ENCODE measurements at places on chromosomes 5 and 9. TPM values are rescaled to one million over a fixed set of nuclear protein-coding genes. Genes with fewer than 3 reads are reported as not detected.

GRCh38 chr9:22255337-22255736 is 191.3 kb upstream of the DMRTA1 start:
- no peak for DNase-seq

GRCh38 chr9:77708064-77708815 is 60.1 kb upstream of the GNA14 start:
- no peak for DNase-seq

GRCh38 chr9:32385152-32385884 is 875 bp downstream of the ACO1 start:
- no peak for DNase-seq

DNA sequence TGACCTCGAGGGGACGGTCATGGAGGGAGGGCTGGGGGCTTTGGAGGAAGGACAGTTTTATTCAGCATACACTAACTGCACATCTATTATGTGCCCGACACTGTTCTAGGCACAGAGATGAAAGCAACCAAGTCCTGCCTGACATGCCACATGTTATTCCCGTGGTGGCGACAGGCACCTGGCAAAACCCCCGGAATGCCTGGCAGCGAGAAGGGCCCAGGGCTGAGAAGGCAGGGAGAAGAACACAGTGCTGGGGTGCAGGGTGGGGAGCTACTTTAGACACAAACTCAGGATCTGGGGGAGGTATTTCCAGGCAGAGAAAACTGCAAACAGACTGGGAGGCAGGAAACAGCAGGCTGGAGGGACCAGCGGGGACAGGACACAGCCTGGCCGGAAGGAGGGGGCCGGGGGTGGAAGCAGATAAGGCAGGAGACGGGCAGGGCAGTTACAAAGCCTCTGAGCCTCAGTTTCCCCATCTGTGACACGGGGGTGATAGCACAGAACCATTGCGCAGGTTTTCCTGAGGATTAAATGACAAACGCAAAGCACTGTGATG is 77.7 kb downstream of the STK10 start:
- no peak for DNase-seq

DNA sequence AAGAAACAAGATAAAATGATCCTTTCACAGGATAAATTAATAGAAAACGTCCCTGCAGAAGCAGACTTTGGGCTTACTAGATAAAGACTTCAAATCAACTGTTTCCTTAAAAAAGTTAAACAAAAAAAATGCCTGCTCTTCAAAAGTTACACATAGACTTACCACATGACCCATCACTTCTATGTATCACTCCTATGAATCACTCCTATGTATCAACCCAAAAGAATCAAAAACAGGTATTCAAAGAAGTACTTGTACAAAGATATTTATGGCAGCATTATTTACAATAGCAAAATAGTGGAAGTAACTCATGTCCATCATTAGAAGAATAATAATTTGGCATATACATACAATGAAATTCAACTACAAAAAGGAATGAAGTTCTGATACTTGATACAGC is 56.3 kb upstream of the PRDM9 start:
- no peak for DNase-seq

- no peak for DNase-seq
These were observed 58.9 kb downstream of the IRF1 start for GRCh38 chr5:132431632-132432031.

DNA sequence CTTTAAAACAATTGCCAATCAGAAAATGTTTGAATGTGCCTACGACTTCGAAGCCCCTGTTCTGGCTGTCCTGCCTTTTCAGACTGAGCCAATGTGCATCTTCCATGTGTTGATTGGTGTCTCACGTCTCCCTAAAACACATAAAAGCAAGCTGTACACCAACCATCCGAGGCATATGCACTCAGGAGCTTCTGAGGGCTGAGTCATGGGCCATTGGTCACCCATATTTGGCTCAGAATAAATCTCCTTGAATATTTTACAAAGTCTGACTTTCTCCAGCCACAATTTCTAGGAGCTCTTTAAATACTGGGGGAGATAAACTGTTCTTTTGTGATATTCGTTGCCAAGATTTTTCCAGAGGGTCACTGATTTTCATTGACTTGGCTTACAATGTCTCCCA is 53.9 kb downstream of the C9orf57 start:
- DNase-seq: no peak

Gene ALDH1A1
- total RNA-seq: 1.3 TPM

- DNase-seq: no peak
These were observed 101.5 kb upstream of the BOD1 start for GRCh38 chr5:173717959-173718358.

DNA sequence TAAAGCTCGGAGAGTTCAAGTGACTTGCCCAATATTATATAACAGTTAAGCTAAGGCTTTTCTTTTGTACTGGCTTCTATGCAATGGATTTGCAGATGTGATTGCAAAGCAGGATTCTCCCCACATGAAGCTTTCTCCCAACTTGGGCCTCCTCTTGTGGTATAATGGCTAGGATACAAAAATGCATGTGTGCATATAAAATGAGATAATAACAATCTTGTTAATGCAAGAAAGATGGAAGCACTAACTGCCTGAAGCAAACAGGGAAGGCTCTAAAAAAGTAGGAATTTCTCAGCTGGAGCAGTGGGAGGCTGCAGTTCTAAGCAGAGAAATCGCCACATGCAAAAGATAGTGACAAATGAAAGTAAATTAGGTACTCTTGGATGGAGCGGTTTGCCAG is 444.2 kb upstream of the RIOK2 start:
- no peak for DNase-seq

GRCh38 chr5:55524816-55525215 is 9.9 kb downstream of the PLPP1 start:
- DNase-seq: no peak

DNA sequence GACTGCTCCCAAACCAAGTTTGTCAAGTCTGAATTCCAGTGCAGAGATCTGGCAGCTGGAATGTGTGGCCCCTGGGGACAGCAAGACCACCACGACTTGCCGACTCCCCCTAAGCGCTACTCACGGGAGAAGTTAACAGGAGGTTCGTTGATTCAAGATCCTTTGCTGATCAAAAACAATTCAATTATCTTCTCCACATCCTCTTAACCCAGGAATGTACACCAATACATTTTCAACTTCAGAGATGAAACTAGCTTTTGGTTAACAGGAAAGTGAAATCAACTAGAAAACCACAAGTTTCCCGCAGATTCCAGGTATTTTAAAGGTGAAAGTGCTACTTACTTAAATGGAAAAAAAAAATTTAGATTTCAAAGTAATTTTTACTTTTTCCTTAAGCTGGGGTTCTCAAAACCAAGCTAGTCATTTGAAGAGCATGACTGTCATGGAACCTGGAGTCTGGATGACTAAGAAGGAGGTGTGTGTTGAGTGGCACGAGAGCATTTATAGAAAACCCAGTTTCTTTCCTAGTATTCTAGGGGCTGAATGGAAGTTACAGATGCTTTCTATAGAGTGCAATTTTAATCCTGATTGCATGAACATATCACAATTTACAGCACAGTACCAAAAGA is 257.5 kb upstream of the PANK3 start:
- no peak for DNase-seq

DNA sequence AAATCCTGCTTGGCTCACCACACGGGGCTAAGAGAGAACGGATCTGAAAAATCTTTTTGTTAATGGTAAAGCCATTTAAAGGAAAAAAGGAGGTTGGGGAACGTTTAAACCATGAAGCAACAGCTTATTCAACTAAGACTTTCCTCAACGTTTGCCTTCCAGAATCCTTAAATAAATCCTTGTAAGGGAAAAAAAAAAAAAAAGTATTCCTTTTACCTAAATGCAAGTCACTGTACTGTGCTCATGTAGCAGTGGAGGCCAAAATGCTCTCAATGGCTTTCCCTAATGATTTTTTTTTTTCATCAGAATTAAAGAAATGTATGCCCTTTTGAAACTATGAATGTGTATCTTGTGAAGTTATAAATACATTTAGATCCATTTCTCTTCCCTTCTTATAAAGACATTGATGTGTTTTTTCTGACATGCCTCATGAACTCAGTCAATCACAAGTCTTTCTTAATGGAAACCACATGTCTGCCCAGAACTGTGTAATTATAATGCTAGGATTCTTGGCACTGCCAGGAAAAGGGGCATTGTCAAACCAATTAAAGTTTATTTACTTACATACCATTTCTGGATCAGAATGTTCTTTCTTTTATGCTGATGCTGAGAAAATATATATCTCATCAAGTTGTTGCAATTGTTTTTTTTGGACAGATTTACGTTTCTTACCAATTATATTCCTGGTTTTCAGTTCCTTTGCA is 107.5 kb downstream of the EBF1 start:
- no peak for DNase-seq

DNA sequence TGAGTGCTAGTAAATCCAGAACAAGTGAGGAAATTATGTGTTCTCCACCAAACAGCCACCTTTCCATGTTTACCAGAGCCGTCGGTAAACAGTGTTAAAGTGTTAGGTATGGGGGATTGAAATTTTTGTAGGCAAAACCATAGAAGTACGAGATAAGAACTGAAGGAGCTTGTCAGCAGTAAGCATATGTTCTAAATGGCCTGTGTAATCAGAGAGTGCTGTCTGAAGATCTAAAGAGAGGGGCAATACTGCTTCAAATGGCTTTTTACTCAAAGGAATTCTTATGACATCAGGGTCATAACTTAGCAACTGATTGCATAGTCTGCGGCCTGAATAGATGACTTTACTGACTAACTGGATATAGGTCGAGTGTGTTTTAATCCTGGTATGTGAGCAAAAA is 13.4 kb upstream of the TEX10 start:
- no peak for DNase-seq

DNA sequence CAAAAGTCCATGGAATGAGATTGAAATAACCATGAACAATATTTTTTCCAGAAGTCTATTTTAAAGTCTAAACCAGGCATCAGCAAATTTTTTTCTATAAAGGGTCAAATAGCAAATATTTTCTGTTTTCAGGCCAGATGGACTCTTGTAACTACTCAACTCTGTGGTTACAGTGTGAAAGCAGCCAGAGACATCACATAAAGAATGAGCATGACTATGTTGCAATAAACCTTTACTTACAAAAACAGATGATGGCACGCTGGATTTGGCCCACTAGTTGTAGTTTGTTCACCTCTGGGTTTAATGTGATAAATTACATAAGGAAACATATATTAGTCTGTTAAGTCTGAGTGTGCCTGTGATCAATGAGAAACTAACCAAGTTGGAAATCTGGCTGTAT is 319.2 kb downstream of the TRPM3 start:
- DNase-seq: no peak

DNA sequence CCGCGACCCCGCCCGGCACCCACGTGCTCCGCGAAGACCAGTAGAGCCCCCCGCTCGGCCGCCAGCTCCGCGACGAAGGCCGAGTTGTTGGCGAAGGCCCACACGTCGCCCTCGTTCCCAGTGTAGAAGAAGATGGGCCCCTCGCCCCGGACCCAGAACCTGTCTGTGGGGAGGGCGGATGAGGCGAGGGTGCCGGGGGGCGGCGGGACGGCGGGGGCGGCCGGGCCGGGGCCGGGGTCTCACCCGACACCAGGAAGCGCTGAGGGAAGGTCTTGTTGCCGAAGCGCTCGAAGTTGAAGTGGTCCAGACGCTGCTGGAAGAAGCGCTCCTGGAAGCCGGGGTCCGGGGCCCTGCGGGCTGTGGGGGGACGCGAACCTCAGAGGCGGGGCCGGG is 317 bp downstream of the DPP7 start:
- DNase-seq: no peak

GRCh38 chr5:173324115-173325001 is 3.9 kb downstream of the STC2 start:
- DNase-seq: no peak

GRCh38 chr9:82081496-82081895 is 92.9 kb downstream of the SPATA31D1 start:
- no peak for DNase-seq

GRCh38 chr5:2800035-2800434 is 48.6 kb upstream of the IRX2 start:
- DNase-seq: no peak

DNA sequence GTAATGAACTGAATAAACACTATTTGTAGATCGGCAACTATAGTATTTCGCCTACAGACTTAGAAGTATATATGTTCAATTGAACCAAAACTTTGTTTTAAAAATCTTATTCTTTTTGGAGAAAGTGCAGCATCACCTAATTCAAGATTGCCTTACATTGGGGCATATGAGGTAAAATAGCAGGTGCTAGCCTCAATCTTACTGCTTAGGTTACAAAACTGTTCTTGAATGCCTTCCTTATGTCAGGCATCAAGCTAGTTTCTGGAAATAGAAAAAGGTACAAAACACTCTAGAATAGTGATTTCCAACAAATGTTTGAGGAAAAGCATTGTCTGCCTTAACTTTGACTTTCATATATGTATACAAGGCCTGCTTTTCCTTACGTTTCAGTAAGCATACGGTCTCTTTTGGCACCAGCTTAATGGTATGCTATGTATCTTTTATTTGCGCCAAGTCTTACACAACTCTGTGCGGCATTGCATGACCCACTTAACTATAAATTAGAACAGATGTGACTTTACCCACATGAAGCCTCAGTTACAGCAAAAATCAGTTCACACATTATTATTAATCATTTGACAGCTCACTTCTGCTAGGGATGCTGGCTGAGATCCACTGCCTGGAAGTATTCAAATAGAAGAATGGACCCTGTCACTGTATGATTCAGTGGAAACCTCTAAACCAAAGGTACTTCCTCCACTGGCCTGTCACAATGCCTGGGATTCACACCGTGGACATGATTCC is 174.1 kb downstream of the PRELID2 start:
- DNase-seq: no peak

Gene SEMA6A
- not detected for total RNA-seq

Gene FOXD4L6
- not detected for total RNA-seq

DNA sequence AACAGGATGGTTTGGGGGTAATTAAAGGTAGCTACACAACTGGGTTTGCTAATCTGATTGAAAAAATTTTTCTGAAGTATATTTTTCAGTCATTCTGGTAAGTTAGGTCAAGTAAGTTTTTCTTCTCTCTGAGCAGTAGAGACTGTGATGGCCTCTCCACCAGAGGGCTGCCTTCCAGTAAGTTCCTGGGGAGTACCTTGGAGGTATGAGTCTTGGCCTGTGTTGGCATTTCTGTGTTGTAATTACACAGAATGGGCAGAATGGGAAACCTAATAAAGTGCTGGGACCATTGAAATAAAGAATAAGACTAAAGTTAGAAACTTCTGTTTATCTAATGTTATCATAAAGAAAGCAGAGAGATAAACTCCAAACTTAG is 430.8 kb downstream of the ARHGEF28 start:
- no peak for DNase-seq

Gene NSMF
- 54.3 TPM for total RNA-seq

DNA sequence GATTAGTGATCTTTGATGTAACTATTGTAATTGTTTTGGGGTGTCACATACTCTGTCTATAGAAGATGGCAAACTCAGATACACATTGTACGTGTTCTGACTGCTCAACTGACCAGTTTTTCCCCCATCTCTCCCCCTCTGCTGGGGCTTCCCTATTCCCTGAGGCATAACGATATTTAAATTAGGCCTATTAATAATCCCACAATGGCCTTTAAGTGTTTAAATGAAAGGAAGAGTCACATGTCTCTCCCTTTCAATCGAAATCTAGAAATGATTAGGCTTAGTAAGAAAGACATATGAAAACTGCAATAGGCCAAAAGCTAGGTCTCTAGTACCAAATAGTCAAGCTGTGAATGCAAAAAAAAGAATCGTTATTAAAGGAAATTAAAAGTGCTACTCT is 265.6 kb downstream of the TMEM232 start:
- no peak for DNase-seq

GRCh38 chr5:466661-467310 is 23.8 kb downstream of the EXOC3 start:
- peak; percentile 27 for DNase-seq

GRCh38 chr9:110807956-110808598 is 139.5 kb downstream of the MUSK start:
- no peak for DNase-seq

Gene LCN1
- not detected for total RNA-seq

- DNase-seq: no peak
These were observed 37.3 kb downstream of the PALM2AKAP2 start for GRCh38 chr9:109817146-109817845.

Measured in activated naive CD8-positive, alpha-beta T cell treated with anti-CD3 and anti-CD28 coated beads, Interleukin-2, amount 10 ng/mL, durations not matched to agents 7 days and 5 days (primary cell).